Activated CD4-positive, alpha-beta T cell treated with anti-CD3 and anti-CD28 coated beads for 24 hours (primary cell): ENCODE measurements at places on chromosomes 5 and 9.

GRCh38 chr5:155631116-155631515, 617.6 kb downstream of the KIF4B start:
- DNase-seq = no peak

- no peak for DNase-seq
These were observed 651 bp upstream of the AK1 start for GRCh38 chr9:127878001-127878651.

GRCh38 chr9:77498891-77499290, 149.2 kb downstream of the GNA14 start:
- no peak for DNase-seq

DNA sequence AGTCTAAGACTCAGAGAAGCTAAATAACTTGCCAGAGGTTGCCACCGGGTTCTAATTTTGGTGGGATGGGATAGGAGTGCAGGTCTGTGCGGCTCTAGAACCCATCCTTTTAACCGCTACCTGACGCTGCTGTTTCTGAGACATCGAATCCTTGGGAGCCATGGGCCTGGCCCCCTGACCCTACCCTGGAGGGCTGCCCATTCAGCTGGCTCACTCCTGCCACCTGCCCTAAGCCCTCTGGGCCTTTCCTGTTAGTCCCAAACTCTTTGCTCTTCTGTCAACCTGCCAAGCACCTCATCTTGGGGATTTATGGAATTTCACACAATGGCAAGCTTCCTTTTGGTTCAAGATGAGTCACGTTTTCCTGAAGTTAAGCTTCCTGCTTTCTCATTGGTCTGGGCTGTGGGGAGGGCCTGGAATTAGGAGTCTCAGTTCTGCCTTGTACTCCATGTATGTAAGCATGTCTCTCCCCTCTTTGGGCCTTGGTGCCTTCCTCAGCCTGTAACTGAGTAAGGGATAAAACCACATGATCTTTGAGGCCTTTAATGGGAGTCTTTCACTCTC, 26.6 kb downstream of the ENHO start:
- DNase-seq = no peak

GRCh38 chr5:114265432-114266060, 96.3 kb upstream of the KCNN2 start:
- no peak for DNase-seq

DNA sequence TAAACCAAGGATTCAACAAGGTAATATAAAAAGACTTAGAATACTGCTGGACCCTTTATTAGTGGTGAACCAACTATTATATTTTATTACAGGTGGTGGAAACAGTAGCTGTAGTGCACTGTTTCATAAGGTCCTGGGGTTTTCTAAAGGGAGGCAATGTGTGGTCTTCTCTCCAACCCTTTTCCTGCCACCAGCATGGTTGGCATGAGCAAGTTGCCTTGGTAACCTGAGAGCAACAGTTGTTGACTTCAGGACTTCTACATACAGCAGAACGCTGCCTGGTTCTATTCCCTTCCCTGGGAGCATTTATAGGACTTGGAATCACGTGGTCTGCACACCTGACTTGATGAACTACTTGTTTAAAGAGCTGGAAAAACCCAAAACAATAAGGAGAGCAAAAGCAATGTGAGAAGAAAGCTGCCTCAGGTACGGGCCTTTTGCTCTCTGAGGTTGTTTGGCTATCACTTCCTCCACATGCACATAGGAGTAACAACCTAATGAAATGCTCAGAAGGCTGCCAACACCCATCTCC, 81.1 kb upstream of the RAI14 start:
- DNase-seq = no peak
